ENCODE measurements at places on chromosomes 5 and 9.

DNA sequence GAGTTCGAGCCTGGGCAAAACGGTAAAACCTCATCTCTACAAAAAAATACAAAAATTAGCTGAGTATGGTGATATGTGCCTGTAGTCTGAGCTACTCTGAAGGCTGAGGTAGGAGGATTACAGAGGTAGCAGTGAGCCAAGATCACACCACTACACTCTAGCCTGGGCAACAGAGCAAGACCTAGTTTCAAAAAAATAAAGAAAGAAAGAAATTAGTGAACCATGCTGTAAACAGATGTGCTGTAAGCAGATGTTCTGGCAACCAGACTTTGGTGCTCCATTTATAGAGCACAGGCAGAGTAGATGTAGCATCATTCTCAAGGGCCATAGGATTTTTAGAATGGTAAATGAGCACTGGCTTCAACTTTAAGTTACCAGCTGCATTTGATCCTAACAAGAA, 115.4 kb downstream of the ST8SIA4 start:
- DNase-seq, result no peak

- no peak for DNase-seq
Observed at GRCh38 chr9:120899490-120900068, 22.6 kb upstream of the PHF19 start.

- no peak for DNase-seq
Observed at GRCh38 chr5:154133591-154133990, 56.9 kb upstream of the GALNT10 start.

GRCh38 chr9:88399966-88400365, 11.7 kb downstream of the SPIN1 start:
- DNase-seq, result no peak

DNA sequence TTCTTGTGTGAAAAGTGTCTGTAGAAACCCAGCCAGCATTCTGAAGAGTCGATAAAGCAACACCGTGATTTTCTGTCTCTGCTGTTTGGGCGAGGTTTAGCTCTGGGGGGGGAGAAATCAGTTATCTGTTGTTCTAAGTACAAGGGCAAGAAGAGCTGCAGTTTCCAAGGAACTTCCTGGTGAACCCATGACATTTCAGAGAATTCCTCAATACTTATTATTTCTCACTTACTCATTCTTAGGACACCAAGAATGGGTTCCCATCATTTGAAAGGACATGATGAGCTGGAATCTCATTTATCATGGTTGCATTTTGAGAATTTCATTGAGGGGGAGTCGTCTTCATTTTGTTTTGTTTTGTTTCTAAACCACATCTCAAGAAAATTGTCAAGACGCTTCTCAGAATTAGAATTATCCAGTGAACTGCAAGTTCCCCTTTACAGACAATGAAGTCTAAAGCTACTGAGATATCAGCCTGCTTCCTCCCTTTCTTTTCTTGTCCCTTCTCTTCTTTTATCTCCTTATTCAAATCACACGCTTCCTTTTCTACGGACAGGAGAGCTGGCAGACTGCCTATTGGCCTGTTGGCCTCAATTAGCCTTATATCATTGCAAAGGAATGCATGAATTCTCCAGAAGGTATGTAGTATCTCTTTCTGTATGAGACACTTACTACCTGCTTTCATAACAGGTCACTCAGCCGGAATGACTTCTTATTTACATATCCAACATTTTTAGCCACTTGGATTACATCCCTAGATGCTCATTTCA, 53.7 kb downstream of the ZNF462 start:
- no peak for DNase-seq

DNA sequence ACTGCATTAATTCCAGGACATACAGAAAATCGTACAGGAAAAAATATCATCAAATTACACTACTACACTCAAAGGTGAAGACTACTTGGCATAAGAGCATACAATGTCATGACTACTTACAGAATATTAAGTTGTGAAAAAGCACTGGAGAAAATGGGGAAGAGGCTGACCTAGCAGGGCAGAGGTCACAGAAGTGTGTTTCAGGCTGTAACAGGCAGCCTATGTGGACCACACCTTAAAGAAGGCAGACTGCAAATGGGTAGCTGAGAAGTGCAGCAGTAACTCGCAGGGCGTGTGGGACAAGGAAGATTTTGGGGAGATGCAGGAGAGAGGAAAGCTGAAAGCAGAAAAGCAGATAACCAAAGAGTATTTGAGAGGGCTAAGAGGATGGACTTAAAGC, 167.0 kb upstream of the PIK3R1 start:
- DNase-seq, result no peak

- no peak for DNase-seq
Observed at GRCh38 chr9:131432597-131433301, 38.9 kb downstream of the PRRC2B start.

DNA sequence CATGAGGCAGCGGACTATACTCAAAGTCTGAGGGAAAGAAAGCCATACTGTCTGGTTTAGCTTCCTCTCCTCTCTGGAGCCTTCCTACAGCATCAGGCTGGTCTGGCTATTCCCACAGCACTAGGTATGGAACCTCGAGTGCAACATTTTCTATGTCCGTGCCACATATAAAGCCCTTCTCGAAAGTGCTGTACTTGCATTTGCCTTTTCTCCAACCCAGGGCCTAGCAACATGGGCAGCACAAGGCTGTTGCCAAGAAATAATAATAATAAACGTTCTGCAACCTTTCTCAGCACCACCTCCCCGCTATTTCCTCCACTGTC, 804 bp downstream of the MED10 start:
- no peak for DNase-seq

GRCh38 chr9:13424204-13424603, 144.7 kb upstream of the MPDZ start:
- DNase-seq, result no peak

DNA sequence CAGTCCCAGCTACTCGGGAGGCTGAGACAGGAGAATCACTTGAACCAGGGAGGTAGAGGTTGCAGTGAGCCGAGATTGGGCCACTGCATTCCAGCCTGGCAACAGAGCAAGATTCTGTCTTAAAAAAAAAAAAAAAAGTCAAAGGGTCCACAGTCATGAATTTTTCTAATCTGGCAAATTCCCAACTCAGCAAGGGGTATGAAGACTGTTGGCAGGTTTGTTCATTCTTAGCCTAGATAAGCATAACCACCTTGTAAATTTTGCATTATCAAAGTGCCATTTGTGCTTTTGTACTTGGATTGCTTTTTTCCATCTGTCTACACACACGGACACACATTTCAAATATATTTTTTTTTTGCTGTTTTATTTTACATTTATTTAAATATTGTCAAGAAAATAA, 299.8 kb upstream of the NUDT12 start:
- DNase-seq, result no peak

DNA sequence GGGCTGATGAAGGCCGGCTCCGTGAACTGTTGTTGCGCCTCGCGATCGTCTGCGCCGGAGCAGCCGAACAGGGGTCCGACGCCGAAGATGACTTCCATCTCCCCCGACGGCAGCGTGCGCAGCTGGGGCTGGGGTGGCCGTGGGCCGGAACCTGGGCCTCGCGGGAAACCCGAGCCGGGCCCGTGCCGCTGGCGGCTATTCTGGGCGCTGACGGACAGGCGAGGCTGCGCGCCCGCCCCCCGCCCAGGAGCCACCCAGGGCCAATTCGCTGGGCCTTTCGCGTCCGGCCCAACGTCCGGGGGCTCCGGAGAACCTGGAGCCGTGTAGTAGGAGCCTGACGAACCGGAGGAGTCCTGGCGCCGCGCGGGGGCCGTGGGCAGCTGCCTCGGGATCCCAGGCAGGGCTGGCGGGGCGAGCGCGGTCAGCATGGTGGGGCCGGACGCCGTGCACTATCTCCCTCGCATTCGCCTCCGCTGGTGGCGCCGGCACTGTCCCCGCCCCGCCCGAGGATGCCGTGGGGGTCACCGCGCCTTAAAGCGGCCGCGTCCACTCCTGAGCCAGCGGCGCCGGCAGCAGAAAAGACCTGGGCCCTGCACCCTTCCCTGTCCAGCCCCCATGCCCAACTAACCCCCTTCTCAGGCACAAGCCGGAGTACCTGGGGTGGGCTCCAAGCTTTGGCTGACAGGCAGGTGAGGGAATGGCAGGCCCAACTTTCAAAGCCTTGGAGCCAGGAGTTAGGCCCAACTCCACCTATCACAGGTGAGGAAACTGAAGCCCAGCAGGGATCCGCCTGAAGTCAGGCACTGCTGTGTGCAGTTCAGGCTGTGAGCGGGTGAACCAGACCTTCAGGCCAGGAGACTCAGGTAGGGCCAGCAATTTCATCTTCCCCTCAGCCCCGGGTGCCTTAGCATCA, at the start of gene PROB1:
PROB1 (minus strand) TSS at position 451 of the 913 bp plus-strand sequence; CDS start at position 428, 23 bp downstream.
- DNase-seq, result no peak

GRCh38 chr9:2479056-2479565, 142.5 kb upstream of the VLDLR start:
- no peak for DNase-seq

DNA sequence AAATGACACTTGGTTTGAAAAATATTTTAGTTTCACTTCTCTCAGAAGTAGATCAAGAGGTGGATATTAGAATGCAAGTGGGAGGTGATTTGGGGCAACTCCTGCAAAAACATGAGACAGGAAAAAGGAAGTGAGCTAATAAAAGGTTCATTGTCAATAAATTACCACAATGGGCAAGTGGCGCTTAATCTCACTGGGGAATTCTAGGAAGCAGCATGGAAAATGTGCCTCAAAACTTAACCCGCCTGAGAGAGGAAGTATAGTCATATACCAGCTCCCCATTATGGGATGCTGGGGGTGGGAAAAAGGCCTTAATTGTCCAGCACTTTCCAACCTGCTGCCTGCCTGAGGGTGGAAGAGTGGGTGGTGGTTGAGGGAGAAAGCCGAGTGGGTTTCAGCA, 204.1 kb downstream of the ELAVL2 start:
- no peak for DNase-seq

DNA sequence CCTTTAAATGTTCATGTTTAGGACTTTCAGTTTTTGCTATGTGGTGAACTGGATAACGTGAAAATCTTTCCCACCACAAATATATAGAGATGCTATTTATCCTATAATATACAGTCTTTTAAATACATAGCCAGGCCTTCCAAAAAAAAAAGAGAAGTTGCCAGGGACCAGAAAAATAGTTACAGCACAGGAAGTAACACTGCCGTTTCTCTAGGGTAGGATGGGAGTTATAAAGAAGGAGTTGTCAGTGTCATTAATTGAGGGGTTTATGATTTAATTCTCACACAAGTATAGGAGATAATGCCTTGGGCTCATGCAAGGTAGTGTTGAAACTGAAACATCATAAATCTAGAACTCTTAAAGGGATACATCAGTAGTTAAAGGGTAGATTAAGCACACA, 83.9 kb downstream of the LRRC70 start:
- no peak for DNase-seq

GRCh38 chr5:160064995-160065614, 54.1 kb downstream of the PWWP2A start:
- no peak for DNase-seq

DNA sequence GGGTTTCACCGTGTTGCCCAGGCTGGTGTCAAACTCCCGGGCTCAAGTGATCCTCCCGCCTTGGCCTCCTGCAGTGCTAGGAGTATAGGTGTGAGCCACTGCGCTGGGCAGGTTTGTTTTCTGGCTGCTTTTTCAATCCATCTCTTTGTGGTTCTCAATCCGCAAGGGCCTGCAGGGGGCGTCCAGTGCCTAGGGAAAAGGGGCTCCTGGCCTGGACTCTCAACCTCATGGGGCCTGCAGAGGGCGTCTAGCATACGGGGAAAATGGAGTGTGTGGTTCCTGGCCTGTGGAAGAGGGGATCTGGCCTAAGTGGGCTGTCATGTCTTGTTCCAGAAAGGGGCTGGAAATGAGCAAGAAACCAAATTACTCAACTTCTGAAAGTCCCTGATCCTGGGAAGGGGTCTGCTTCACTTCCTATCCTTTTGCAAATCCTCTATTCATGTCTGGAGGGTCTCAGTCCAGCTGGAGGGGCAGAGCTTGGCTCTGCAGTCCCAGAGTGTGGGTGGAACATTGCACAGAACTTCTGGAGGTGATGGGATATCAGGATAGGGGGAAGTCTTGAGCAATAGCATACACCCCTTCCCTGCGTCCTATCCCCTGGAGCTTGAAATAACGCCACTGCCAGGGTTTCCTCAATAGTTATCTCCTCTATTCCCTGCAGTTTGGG, 12.7 kb upstream of the CCL27 start:
- no peak for DNase-seq

GRCh38 chr5:147504011-147504410, 5.9 kb downstream of the DPYSL3 start:
- DNase-seq, result no peak

DNA sequence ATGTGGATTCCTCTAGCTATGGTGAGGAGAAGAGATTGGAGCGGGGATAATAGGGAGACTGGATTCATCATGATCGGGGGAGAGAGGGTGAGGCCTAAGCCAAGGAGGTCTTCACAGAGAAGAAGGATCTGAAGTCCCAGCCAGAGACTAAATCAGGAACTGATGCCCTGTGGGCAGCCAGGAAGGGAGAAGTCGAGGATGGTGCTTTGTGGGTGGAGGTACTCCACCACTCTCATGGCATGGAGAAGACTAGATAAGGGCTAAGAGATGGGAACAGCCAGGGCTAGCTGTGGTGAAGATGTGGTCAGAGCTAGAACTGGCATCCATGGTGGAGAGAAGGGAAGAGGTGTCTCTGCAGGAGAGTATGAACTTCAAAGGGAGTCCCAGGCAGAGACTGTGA, 3.0 kb upstream of the RGS14 start:
- no peak for DNase-seq

- DNase-seq, result no peak
Observed at GRCh38 chr9:134687556-134687955, 46.0 kb downstream of the COL5A1 start.

DNA sequence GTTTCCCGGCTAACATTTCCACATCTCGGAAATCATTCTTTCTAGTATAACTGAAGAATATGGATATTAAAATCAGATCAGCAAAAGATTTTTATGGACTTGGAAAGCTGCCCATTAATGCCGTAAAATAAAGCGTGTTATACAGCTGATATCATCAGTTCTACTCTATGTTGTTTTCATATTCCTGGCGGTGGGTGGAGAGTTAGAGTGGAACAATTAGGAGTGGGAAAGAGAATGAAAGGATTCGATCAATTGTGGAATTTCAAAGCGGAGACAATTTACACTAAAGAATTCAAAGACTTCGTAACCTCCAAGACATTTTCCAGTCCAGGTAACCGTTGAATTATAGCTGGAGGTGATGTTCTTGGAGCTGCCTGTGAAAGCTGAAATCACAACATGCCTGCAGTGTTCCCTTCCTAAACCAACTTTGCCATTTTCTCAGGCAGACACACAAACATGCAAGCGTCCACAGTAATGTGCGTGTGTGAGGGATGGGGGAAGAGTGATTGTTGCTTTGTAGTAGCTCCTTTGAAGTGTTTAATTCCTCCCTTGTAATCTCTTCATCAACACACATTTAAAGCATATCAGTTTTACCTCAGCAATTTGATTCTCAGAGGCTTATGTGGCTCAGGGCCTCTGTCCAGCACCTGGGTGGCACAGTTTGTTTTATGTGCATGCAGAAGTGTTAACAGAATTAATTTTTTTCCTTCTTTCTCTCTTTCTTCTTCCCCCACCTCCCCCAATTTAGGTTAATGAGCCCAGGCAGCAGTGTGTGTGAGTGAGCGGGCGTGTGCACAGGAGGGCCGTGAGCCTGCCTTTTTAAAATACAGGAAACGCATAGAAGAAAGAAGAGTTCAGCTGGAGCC, 544.1 kb downstream of the RAB3C start:
- DNase-seq, result no peak

Data from stimulated activated CD4-positive, alpha-beta T cell treated with anti-CD3 and anti-CD28 coated beads, TNF-alpha, amount 100 ng/mL, for 1 hour (primary cell).